Immature natural killer cell (primary cell): ENCODE measurements at places on chromosomes 12 and 14. TPM values are rescaled to one million over a fixed set of nuclear protein-coding genes. Genes with fewer than 3 reads are reported as not detected.

ASB2 gene
- 2.7 TPM for polyA plus RNA-seq

SYNDIG1L gene
- polyA plus RNA-seq, result not detected

GRCh38 chr12:46320731-46321130 is 51.8 kb downstream of the SLC38A2 start:
- H3K27me3 ChIP-seq, result no peaks in the 10 kb centered on the region
- no peak for DNase-seq
- no peaks in the 10 kb centered on the region for H3K4me1 ChIP-seq
- no peak overlapping the region for H3K27ac ChIP-seq
- H3K36me3 ChIP-seq, result no peaks in the 10 kb centered on the region
- no peak overlapping the region for H3K4me3 ChIP-seq

DNA sequence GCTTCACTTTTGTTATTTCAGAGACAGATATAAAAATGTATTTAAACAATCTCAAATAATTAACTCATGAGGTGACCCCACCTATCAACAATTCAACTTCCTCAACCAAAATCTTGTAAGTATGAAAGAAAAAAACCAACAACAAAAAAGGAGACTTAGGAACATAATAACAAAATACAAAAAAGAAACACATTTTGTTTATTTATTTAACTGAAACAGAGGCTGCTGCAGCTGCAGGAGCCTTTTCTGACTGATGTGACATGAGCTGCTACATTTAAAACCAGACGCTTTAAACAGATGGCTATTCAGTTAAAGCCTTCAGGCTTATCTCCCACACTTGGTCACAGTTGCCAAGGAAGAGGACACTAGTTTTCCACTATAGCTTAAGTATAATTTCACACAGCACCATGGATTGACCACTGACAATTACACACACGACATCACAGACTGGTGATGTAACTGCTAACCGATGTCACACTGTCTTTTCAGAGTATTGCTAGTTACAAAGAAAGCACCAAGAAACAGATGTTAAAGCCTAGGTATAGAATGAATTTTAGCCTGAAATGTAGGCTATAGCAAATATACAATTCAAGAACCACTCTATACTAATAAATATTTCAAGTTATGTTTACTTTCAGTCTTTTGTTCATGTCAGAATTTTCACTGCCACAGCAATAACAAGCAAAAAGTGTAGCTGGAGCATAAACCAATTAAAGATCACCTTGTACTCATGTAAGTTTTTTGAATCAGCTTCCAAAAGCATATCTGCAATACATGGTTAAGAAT is 113.0 kb downstream of the MED13L start:
- no peak for DNase-seq
- H3K27ac ChIP-seq, result peak overlapping the region; percentile 46
- H3K4me1 ChIP-seq, result peaks cover 82% of the 10 kb centered on the region
- peak overlapping the region; percentile 25 for H3K4me3 ChIP-seq
- no peaks in the 10 kb centered on the region for H3K36me3 ChIP-seq

DNA sequence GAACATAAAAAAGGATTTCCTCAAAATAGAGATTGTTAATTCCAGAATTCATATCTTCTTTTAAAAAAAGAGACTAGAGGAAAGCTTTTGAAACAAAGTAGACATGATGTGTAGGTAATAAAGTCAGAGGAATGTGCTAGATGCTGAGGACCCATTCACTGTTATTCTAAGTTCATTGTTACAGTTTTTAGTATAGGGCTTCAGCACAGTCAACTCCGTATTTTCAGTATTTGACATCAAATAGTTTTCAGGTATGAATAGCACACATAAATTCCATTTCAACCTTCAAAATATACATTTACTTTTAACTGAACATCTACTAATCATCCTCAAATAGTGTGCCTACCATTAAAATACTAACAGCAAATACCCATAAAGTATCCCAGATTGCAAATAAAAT is 227.8 kb downstream of the EPS8 start:
- H3K4me1 ChIP-seq, result peaks cover 23% of the 10 kb centered on the region
- no peaks in the 10 kb centered on the region for H3K36me3 ChIP-seq
- H3K27ac ChIP-seq, result no peak overlapping the region
